Activated naive CD8-positive, alpha-beta T cell treated with anti-CD3 and anti-CD28 coated beads, Interleukin-2, amount 10 ng/mL, durations not matched to agents 7 days and 5 days (primary cell): ENCODE measurements at places on chromosomes 3 and 15. TPM values are rescaled to one million over a fixed set of nuclear protein-coding genes. Genes with fewer than 3 reads are reported as not detected.

Gene ZBBX
- not detected for total RNA-seq

Gene ZSCAN29
- 34.0 TPM for total RNA-seq

GRCh38 chr15:51007131-51007666 is 87.5 kb downstream of the TNFAIP8L3 start:
- no peak overlapping the region for H3K4me3 ChIP-seq
- H3K4me1 ChIP-seq = no peaks in the 10 kb centered on the region
- H3K27ac ChIP-seq = no peak overlapping the region
- peaks cover 49% of the 10 kb centered on the region for H3K36me3 ChIP-seq
- no peak for DNase-seq
- H3K27me3 ChIP-seq = no peaks in the 10 kb centered on the region

DNA sequence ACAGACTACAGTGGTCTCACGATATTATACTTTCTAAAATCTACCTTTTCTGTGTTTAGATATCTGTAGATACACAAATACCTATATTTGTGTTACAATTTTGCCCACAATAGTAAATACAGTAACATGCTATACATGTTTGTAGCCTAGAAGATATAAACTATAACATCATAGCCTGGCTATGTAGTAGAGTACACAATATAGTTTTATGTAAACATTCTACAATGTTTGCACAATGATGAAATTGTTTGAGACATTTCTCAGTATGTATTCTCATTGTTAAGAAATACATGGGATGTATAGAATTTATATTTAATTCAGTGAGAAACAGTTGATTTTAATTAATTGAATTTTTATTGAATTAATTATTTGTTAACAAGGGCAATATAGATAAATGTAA is 1367.0 kb downstream of the OTOL1 start:
- no peaks in the 10 kb centered on the region for H3K36me3 ChIP-seq
- no peaks in the 10 kb centered on the region for H3K4me1 ChIP-seq
- no peak overlapping the region for H3K4me3 ChIP-seq
- no peaks in the 10 kb centered on the region for H3K27me3 ChIP-seq
- H3K27ac ChIP-seq = no peak overlapping the region

DNA sequence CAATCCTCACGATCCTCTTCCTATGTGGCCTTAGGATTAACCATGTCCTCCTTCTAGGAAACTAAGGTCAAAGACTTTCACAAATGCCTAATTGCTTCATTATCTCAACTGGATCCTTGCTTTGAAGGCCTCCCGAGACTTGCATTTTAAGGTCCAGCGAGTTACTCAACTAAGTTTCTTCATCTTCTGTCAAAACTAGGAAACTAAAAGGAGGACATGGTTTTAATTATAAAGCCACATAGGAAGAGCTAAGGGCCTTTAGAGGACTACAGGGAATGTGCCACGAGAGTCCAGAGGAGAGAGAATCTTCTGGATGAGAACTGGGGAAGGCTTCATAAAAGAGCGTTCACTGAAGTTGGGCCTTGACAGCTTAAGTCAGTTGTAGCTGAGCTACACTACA is 87.8 kb upstream of the LPP start:
- no peaks in the 10 kb centered on the region for H3K27me3 ChIP-seq
- H3K4me1 ChIP-seq = peaks cover 17% of the 10 kb centered on the region
- no peak overlapping the region for H3K27ac ChIP-seq
- DNase-seq = no peak
